Naive thymus-derived CD4-positive, alpha-beta T cell (primary cell): ENCODE measurements at places on chromosomes 4 and X.

DNA sequence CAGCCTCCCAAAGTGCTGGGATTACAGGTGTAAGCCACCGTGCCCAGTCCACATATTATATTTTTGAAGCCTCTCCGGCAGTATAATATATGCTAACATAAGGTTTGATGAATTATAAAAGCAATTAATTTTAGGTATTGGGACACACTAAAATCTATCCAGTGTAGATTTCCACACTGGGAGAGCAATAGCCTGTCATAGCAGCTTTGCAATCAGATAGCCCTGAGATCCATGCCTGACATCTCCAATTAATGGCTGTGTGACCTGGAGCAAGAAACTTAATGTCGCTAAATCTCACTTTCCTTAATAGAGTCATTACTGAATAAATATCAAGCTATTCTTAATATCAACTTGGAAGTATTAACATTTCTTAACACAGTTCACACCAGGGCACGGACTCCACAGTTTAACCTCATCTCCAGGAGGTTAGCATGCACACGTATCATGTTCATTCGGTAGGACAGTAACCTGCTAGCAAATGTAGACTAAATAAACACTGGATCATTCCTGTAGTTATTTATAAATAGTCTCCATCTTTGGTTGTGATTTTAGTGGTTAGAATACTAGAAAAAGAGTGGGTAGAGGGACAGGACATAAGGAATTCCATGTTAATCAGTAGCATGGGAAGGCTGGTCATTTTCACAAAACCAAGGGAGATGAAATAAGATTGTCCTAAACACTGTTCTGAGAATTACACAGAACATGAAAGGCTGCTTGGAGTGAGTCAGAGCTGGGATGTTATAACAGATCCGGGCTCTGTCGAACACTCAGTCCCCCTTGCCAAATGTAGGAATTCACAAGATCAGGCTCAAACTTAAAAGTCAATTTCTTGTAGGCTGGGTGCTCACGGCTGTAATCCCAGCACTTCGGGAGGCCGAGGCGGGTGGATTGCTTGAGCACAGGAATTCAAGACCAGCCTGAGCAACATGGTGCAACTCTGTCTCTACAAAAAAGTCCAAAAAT, 254.7 kb downstream of the PALLD start:
- H3K27ac ChIP-seq, result no peak overlapping the region
- H3K36me3 ChIP-seq, result no peaks in the 10 kb centered on the region
- DNase-seq, result no peak
- H3K27me3 ChIP-seq, result no peaks in the 10 kb centered on the region
- no peaks in the 10 kb centered on the region for H3K4me1 ChIP-seq

DNA sequence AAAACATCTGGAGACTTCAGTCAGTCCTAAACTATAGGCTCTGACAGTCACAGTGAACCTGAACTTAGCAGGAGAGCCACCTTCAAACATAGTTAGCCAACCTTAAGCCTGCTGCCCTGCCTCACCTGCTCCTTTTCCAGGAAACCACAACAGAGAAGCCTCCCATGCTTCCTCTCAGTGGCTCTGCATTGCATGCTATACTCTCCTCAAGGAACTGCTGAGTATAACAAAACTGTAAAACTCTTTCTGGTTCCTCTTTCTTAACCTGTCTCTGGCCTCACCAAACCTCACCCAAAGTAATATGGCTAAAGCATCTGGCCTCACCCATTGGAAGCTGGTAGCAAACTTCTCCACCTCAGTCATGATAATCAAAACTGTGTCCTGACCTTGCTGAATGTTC, 122.1 kb downstream of the ANKRD50 start:
- no peaks in the 10 kb centered on the region for H3K36me3 ChIP-seq
- H3K4me1 ChIP-seq, result no peaks in the 10 kb centered on the region
- DNase-seq, result no peak
- no peaks in the 10 kb centered on the region for H3K27me3 ChIP-seq
- no peak overlapping the region for H3K27ac ChIP-seq

DNA sequence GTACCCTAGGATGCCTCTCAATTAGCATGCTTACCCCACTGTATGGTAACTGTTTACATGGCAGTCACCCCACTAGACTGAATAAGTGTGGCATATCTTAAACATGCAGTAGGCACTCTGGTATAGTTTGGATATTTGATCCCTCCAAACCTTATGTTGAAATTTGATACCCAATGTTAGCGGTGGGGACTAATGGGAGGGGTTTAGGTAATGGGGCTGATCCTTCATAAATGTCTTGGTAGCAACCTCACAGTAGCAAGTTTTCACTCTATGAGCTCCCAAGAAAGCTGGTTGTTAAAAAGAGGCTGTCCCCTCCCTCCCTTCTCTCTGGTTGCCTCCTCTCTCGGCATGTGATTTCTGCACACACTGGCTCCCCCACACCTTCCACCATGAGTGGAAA, 10.1 kb downstream of the TMEM150C start:
- no peak overlapping the region for H3K27ac ChIP-seq
- H3K4me3 ChIP-seq, result no peak overlapping the region
- no peaks in the 10 kb centered on the region for H3K36me3 ChIP-seq
- H3K27me3 ChIP-seq, result no peaks in the 10 kb centered on the region
- DNase-seq, result no peak
- H3K4me1 ChIP-seq, result no peaks in the 10 kb centered on the region

- no peak overlapping the region for H3K27ac ChIP-seq
- H3K27me3 ChIP-seq, result no peaks in the 10 kb centered on the region
- no peaks in the 10 kb centered on the region for H3K4me1 ChIP-seq
- peak; percentile 26 for DNase-seq
- no peaks in the 10 kb centered on the region for H3K36me3 ChIP-seq
Measured at GRCh38 chrX:119273420-119274192, 37.5 kb downstream of the PGRMC1 start.

GRCh38 chr4:88938138-88938537, 118.8 kb downstream of the FAM13A start:
- H3K36me3 ChIP-seq, result no peaks in the 10 kb centered on the region
- DNase-seq, result no peak
- H3K27ac ChIP-seq, result no peak overlapping the region
- H3K4me1 ChIP-seq, result no peaks in the 10 kb centered on the region
- H3K27me3 ChIP-seq, result no peaks in the 10 kb centered on the region

DNA sequence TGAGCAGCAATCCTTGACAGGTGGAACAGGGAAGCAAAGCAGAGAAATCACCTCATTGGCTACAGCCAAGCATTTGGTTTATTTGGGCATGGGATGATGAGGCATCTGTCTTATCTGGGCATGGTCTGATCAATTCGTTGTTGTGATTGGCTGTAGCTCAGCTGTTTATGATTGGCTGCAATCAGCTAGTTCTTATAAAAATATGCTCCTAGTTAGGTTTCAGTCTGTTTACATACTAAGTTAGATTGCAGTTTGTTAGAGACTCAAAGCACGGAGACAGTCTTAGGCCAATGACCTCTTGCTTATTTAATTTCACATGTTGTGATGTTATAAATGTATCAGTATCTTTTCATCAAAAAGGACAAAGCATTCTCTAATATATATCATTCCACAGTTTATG, 312.0 kb downstream of the PDGFC start:
- H3K36me3 ChIP-seq, result no peaks in the 10 kb centered on the region
- DNase-seq, result no peak
- no peaks in the 10 kb centered on the region for H3K27me3 ChIP-seq
- no peaks in the 10 kb centered on the region for H3K4me1 ChIP-seq
- no peak overlapping the region for H3K4me3 ChIP-seq

DNA sequence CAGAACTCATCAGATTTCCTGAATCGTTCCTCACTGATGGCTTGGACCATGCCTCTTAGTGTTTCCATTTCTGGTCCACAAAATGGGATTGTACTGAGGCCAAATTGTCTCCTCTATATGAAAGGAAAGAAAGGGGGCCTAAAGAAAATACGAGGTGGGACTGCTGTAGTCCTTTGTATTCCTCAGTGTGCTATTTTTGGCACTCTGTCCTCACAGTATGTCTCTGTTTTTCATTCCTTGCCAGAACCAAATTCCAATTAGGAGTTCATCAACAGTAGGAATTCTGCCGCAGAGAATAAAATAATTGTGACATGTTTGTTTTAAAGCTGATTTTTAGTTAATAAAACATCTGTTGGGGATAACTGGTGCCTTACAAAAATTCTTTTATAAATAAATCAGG, 515.7 kb downstream of the SMARCA1 start:
- no peak for DNase-seq
- no peak overlapping the region for H3K27ac ChIP-seq
- H3K4me3 ChIP-seq, result no peak overlapping the region
- no peaks in the 10 kb centered on the region for H3K4me1 ChIP-seq

DNA sequence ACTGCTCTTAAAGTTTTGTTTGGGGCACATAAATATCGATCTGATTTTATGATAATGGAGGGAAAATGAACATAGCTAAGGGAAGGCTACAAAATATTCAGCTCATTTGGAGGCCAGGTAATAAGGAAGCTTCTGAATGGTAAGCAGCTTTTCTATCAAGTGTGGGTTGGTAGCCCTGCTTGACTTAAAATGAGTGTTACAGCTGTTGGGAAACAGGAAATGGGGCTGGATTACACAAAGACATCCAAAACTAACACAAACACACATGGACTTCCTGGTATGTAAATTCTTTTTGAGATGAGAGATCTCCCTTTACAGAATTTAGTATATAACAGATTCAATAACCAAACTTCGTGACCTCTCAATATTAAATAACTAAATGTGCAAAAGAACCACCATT, 58.0 kb downstream of the FGF16 start:
- no peaks in the 10 kb centered on the region for H3K4me1 ChIP-seq
- H3K27me3 ChIP-seq, result no peaks in the 10 kb centered on the region
- H3K27ac ChIP-seq, result no peak overlapping the region
- H3K4me3 ChIP-seq, result no peak overlapping the region
- peaks cover 4% of the 10 kb centered on the region for H3K36me3 ChIP-seq

DNA sequence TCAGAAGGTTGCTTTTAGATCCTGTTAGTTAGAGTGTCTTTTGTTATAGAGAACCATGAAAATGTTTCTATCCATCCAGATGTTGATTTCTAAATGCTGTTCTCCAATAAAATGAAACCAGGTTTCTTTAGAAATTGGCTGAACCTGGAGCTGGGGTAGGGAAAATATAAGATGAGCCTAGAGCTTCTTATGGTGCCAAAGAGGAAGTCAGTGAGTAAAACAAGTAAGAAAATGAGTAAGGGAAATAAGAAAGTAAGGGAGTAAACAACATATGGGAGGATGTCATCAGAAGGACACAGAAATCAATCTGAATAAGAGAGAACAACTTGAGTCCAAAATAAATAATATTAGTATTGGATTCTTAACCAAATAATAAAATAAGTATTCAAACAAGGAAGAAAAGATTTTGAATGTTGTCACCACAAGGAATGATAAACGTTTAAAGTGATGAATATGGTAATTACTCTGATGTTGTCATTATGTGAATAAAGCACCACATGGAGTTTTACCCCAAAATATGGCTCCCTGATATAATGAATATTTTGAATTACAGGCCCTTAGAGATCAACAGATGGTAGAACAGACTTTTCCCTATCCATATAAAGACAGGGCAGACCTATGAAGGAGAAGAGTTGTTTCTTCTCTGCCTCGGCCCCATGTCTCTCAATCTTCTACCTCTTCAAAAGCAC, 506.1 kb downstream of the IL15 start:
- no peak for DNase-seq
- peaks cover 16% of the 10 kb centered on the region for H3K36me3 ChIP-seq
- no peaks in the 10 kb centered on the region for H3K27me3 ChIP-seq
- no peaks in the 10 kb centered on the region for H3K4me1 ChIP-seq
- no peak overlapping the region for H3K27ac ChIP-seq

DNA sequence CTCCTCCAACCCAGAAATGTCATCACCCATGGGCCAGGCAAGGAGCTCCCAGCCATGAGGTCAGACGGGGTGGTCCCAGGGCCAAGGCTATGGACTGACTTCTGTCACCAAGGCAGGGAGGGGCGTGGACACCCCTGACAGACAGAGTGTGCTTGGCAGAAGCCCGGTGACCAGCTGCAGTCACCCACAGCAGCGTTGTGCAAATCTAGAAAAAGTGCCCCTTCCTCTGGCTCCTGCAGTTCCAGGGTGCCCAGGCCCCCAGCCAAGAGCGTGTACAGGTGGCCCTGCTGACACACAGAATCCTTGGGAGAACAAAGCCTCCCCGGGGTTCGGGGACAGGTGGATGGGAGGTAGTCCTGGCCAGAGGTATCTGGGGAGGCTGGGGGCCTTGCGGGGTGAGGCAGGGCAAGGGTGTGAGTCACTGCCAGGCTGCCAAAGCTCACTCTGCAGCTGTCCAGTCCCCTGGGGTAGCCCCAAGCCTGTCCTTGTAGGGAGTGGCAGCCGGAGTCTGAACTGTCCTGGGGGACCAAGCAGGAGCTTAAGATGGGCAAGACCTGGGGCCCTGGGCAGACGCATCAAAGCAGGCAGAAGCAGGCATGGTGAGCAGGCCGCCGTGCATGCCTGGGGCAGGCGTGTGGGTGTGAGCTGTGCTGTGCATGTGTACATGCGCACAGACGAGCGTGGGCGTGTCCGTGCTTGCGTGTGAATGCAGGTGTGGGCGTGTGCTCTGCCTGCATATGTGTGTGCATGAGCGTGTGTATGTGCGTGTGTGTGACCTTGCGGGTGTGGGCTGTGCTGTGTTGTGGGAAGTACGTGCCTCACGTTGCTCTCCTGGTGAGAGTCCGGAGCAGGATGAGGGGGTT, 3.3 kb downstream of the MYL5 start:
- H3K36me3 ChIP-seq, result no peaks in the 10 kb centered on the region
- H3K4me1 ChIP-seq, result peaks cover 11% of the 10 kb centered on the region
- H3K4me3 ChIP-seq, result no peak overlapping the region
- DNase-seq, result no peak
- no peak overlapping the region for H3K27ac ChIP-seq

DNA sequence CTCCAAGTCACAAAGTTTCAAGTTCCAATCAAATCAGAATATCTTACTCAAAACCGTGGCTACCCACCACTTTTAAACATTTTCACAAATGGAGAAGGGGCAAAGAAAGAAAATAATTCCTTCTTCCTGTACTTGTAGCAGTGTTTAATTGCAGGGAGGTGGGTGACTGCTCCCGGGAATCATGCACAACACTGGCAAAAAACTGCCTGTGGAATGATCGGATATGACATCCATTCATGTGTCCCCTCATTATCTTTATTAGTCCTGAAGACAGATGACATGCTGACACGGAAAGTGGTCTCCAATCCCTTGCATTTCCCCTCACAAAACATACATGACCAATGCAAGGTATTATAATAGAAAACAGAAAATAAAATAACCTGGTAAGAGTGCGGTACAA, 2.0 kb downstream of the TSPAN5 start:
- no peaks in the 10 kb centered on the region for H3K27me3 ChIP-seq
- no peak for DNase-seq
- H3K27ac ChIP-seq, result no peak overlapping the region

DNA sequence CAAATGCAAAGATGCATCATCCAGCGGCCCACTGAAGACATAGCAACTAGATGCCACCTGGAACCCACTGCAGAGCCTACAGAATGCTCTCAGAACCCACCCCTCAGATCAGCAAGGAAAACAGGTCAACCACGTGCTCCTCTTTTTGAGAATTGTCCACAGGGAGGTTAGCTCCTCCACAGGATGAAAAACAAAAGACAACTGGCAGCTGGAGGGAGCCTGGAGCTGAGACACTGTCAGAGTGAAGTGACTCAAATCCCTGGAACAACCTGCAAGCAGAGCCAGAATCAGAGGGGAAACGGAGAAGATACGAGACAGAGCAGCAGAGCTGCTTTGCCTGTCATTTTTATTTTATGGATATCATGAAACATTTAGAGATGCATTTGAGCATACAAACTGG, 277.6 kb downstream of the GASK1B start:
- no peak overlapping the region for H3K27ac ChIP-seq
- DNase-seq, result no peak
- no peaks in the 10 kb centered on the region for H3K4me1 ChIP-seq
